GM23338 (cell line): ENCODE measurements at places on chromosomes 2 and 18. TPM values are rescaled to one million over a fixed set of nuclear protein-coding genes. Genes with fewer than 3 reads are reported as not detected.

Gene SLC5A7
- 0.05 TPM in 1 of 2 replicates, not detected in the other for polyA plus RNA-seq

GRCh38 chr2:1701020-1701419 is 43.3 kb downstream of the PXDN start:
- DNase-seq = no peak

DNA sequence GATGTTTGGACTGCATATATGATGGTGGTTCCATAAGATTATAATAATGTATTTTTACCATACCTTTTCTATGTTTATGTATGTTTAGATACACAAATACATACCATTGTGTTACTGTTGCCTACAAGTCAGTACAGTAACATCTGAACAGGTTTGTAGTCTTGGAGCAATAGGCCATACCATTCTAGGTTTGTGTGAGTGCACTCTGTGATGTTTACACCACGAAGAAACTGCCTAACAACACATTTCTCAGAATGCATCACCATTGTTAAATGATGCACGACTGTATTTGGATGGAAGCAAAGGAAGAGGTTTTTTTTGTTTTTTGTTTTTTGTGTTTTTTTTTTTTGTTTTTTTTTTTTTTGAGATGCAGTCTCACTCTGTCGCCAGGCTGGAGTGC is 9.5 kb downstream of the DUSP19 start:
- DNase-seq = no peak

DNA sequence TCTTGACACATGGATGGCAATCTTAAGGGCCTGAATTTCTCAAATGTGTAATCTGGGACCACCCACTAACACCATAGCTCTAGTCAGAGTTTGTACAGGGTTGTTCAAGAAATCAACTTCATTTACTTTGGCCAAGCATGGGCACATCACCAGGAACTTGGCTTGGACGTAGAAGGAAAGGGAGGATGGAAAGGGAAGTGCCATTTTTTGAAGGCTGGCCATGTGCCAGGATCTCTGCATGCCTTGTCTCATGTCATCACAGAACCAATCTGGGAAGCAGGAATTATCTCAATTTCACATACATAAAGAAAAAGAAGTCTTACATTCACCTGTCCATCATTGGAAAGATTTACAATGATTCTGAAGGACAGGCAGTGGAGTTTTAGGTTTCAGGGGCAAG is 128.1 kb downstream of the ANTXR1 start:
- no peak for DNase-seq

- DNase-seq = peak; percentile 16
Measured at GRCh38 chr18:79332646-79333045, 63.1 kb upstream of the NFATC1 start.

DNA sequence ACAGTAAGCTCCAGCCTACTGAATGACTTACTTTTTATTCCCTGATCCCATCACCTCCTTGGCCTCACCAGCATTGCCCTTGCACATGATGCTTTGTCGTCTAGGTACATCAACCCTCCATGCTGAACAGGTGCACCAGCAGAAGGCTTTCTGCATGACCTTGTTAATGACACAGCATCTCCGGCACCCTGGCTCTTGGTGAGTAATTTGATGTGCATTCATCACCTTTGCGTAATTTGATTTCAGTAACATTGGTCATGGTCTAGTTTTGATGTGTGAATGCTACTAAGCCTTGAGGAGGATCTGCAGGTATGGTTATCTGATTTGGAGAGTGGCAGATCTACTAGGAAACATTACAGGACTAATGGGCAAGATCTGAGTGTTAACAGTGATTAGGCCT is 103.6 kb downstream of the STK39 start:
- DNase-seq = no peak

Gene CYP1B1
- polyA plus RNA-seq = 2.4 and 3.3 TPM in 2 replicates

- DNase-seq = no peak
Measured at GRCh38 chr2:65922794-65923193, 490.4 kb upstream of the SPRED2 start.

Gene ANKAR
- polyA plus RNA-seq = 4.4 and 5.0 TPM in 2 replicates

Gene B3GNT7
- 44.2 and 47.1 TPM in 2 replicates for polyA plus RNA-seq

GRCh38 chr2:228374741-228375140 is 193.3 kb upstream of the SPHKAP start:
- DNase-seq = no peak

- no peak for DNase-seq
Measured at GRCh38 chr2:218877891-218878290, 2.8 kb upstream of the WNT10A start.

Gene LANCL1
- polyA plus RNA-seq = 10.8 and 13.4 TPM in 2 replicates

Gene DOK1
- 3.4 and 3.9 TPM in 2 replicates for polyA plus RNA-seq

GRCh38 chr2:80050246-80050645 is 254.3 kb downstream of the LRRTM1 start:
- no peak for DNase-seq

- no peak for DNase-seq
Measured at GRCh38 chr18:63098018-63098981, 221.3 kb downstream of the BCL2 start.

Gene CYP27C1
- polyA plus RNA-seq = 1.1 and 1.8 TPM in 2 replicates

DNA sequence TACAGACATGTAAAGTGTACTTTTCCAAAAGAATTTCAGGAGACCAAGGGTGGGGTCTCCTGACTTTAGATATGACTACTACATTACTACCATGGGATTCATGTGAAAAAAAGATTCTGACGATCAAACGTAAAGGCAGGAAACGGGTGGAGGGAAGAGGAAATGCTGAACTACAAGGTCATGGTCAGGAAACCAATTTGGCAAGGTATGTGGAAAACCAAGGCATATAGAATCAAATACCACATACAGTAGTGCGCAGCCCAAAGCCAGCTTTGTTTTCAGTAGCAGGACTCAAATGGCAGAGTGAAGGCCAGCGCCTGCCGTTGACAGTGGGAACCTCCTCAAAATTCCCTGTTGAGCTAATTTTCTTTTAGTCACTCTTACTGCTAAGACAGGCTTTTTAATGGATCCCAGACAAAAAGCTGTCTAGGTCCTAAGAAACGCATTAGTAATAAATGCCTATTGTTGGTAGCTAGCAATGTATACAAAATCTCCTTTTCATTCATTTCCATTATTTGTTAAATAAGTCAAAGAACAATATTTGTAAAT is 57.6 kb upstream of the SERTAD2 start:
- no peak for DNase-seq

Gene RHOB
- polyA plus RNA-seq = 5.5 and 6.6 TPM in 2 replicates

Gene XDH
- polyA plus RNA-seq = 0.55 and 0.71 TPM in 2 replicates

Gene UGT1A5
- polyA plus RNA-seq = not detected in 2 replicates

Gene KCNG2
- 0.13 TPM in 1 of 2 replicates, not detected in the other for polyA plus RNA-seq

- peak; percentile 12 for DNase-seq
Measured at GRCh38 chr18:28439870-28440269, 262.9 kb upstream of the CDH2 start.
